CD4-positive, alpha-beta T cell treated with Interleukin-4 for 4 hours (primary cell): ENCODE measurements at places on chromosomes 16 and 17.

GRCh38 chr16:29862383-29862883, 593 bp downstream of the CDIPT start:
- no peak for DNase-seq

DNA sequence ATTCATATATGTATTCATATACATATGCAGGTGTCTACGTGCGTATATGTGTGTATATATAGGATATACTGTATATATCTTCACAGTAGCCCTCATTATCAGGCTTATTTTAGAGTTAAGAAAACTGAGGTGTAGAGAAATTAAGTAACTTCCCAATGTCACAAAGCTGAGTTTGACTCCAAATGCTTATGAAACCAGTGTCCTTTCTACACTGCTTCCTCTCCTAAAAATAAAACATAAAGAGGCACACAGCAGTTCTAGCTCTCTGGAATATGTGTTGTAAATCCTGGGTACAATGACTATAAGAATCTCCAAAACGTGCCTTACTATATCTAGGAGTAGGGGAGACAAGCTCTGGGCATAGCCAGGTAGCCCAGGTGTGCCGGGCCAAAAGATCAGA, 40.0 kb upstream of the CCL1 start:
- no peak for DNase-seq

GRCh38 chr17:78375401-78376151, 2.9 kb upstream of the PGS1 start:
- DNase-seq, result no peak

- no peak for DNase-seq
Measured at GRCh38 chr16:75012380-75013081, 13.7 kb downstream of the ZNRF1 start.

GRCh38 chr16:88357317-88358022, 25.3 kb upstream of the ZNF469 start:
- no peak for DNase-seq

DNA sequence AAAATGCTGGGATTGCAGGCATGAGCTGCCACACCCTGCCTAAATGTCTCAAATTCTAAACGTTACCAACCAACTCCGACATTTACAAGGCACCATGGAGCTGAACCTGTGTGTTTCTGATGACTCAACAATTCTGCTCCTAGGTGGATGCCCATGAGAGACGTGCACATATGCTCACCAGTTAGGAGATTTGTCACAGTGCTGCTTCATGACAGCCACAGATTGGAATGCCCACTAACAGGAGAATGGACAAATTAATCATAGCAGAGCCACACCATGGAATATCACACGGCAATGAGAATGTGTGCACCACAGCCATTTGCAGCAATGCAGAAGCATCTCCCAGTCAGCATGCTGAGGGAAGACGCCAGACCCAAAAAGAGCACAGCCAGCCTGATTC, 8.0 kb upstream of the KCNG4 start:
- DNase-seq, result no peak

GRCh38 chr17:57986841-57987580, 1.0 kb downstream of the VEZF1 start:
- DNase-seq, result peak; percentile 31

- no peak for DNase-seq
Measured at GRCh38 chr17:38864636-38865398, 5.0 kb upstream of the LASP1 start.

GRCh38 chr17:64296246-64296645, 33.2 kb upstream of the TEX2 start:
- no peak for DNase-seq

GRCh38 chr16:3625911-3626732, 14.7 kb upstream of the SLX4 start:
- peak; percentile 55 for DNase-seq

DNA sequence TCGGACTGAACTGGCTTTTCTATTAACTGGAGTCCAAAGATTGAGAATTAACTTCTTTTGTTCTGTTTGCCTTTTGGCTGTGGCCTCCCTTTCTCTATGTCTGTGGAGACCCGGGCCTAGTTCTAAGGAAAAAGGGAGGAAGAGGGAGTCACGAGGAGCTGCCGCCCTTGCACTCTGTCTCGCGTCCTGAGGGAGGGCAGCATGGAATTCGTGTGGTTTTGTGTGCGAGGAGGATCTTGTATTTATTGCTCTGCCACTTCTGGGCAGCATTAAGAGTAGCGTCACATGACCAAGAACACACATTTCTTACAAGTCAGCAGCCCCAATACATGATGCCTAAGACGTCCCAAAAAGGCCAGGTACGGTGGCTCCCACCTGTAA, 23.6 kb downstream of the METTL22 start:
- no peak for DNase-seq

DNA sequence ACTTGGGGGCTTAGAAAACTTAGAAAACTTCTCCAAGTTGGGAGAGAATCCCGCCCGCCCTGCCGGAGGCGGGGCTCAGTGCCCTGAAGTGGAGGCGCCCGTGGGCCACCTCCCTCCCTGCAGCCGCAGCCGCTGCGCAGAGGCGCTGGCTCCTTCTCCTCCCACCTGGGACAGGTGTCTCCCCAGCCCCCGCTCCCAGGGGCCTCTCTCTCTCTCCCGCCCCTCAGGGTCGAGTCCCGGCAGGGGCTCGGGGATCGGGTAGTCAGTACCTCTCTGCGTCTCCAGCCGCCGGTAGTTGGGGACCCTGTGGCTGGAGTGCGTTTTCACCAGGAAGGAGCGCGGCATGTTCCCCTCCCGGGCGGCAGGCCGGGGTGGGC, 257 bp downstream of the SNAI3 start:
- DNase-seq, result peak; percentile 27

GRCh38 chr16:56989988-56990387, 631 bp downstream of the NLRC5 start:
- no peak for DNase-seq

DNA sequence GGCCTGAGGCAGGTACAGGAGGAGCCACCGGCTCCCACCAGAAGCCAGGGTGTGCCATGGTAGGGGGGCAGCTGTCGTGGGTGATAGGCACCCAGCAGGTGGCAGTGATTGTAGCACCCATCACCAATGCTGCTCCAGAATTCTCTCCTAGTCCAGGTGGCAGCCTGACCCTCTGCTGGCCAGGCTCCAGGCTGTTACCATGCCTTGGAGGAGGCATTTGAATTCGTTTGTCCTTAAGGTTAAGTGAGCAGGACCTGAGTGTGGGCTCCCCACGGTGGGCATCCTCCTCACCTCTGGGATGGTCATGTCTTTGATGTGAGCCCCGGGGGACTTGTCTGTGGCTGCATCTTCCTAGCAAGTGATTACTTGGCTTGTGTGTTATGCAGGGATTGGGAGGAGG, 59.4 kb downstream of the RGS9 start:
- DNase-seq, result no peak

- DNase-seq, result no peak
Measured at GRCh38 chr16:66510711-66511601, 39.0 kb downstream of the TK2 start.

GRCh38 chr17:34852614-34853013, 108.6 kb downstream of the CCT6B start:
- no peak for DNase-seq

DNA sequence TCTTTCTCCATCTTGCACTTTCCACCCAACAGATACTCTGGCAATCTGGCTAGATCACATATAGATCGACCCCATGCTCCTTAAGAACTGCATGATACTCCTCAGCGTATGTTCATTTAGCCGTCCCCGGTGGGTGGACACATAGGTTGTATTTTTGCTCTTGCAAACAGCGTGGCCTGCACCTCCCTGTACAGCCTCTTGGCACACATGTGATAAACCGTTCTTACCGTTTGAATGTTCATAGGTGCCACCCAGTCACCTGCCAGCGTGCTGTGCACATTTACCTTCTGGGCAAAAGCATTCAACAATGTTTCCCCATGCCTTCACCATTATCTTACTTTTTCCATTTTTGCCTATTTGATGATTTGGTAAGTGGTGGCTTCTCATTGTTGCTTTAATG, 6.2 kb downstream of the TNP2 start:
- no peak for DNase-seq

DNA sequence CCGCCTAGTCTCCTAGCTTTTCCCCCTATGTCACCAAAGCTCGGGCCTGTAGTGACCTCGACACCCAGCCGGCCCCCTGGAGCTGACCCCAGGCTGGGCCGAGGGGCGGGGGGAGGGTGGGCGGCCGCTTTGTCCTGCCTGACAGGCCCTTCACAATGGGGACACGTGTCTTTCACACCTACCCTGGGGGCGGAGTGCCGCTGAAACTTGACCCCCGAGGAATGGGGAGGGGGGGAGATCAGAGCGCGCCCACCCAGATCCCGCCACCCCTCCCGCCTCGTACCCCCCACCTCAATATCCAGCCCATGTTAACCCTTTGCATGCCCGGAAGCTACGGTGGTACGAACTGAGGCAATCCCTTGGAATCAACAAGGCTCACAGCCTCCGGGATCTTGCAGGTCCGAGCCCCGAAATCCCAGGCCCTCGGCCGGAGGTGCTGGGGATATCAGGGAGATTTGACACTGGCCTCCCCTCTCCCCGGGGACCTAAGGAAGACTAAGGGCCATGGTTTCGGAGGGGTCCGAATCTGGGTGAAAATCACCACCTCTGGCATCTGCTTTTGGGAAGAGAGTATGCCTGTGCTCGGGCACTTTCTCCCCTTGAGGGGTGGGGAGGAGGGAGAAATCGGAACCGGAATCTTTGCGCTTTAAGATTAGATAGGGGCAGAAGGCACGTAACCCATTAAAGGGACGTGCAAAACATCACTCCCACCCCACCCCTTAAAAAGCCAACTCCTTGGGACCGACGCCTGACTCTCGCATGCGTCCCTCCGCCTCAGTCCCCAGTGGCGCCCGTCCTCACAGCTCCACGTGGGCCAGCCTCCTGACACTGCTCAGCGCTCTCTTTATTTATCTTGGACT, 2.6 kb downstream of the NOG start:
- DNase-seq, result no peak

DNA sequence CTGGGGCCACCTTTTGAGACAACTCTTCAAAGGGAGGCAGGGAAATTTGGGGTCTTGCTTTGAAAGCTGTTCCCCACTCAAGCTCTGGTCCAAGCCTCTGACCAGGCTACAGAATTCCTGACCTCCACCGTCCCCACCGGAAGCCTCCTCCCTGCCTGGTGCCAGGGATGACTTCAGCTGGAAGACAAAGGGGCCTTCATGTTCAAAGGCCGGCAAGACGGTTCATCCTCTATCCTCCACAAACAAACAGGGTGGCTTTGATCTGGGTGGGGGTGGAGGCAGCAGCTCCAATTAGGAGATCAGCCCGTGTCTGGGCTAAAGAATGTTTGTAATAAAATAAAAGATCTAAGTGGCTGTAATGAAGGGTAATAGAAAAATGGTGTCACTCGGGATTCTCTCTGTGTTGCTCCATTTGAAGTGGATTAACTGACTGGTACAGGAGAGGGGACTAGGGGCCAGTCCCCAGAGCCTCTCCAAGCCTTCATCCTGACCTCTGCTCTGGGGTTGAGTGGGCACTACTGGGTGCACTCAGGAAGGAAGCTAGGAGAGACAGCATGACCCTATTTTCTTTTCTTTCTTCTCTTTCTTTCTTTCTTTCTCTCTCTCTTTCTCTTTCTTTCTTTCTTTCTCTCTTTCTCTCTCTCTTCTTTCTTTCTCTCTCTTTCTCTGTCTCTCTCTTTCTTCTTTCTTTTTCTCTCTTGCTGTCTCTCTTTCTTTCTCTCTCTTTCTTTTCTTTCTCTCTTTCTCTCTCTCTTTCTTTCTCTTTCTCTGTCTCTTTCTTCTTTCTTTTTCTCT, 27.5 kb upstream of the NKD1 start:
- no peak for DNase-seq

- peak; percentile 91 for DNase-seq
Measured at GRCh38 chr17:80544655-80545498, at the start of gene RPTOR. RPTOR (plus strand) TSS chr17:80544838; CDS start chr17:80545630, 792 bp downstream.

DNA sequence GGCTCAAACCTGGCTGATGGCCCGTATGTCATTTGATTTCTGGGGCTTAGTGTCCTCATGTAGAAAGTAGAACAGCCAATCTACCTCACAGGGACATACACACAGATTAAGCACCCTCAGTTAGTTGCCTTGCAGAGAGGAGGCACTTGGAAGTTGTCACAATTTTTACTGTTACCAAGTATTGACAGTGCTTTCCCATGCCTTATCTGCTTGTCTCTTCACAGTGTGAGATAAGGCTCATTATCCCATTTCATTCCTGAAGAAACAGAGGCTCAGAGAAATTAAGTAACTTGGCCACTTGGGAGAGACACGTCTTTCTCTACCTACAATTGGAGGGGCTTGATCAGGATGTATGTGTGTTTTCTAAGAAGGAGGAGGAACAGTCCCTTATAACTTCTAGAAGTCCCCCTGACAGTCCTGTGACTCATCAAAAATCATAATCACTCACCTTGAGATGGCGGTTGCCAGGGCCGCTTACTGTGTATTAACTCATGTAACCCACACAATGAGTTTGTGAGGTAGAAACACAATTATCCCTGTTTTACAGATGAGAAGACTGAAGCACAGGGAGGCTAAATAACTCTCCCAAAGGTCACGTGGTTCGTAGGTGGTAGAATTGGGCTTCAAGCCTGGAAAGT, 56.9 kb upstream of the LHX1 start:
- no peak for DNase-seq

- no peak for DNase-seq
Measured at GRCh38 chr17:73541561-73541981, 102.7 kb downstream of the SDK2 start.

- no peak for DNase-seq
Measured at GRCh38 chr16:86590501-86591144, 12.3 kb downstream of the FOXL1 start.

DNA sequence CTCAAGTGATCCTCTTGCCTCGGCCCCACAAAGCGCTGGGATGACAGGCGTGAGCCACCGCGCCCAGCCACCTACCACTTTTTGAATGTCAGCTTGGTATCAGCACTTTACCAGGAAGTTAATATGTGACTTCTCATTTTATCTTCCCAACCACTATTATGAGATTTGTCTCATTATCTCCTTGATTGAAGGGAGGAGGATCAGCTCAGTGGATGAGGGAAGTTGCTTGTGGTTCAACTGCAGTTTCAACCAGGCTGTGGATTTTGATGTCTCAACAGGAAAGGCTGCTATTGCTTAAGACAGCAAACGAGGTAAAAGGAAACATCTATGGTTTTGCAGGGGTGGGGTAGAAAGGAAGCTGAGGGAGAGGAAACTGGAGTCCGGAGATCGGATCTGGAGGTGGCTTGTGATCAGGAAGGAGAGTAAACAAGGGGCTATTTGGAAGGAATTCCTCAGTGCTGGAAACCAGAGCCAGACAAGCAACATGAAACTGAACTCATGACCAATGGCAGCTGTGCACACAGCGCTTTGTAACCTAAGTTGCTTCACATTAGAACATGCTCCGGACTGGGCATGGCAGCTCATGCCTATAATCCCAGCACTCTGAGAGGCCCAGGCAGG, 180.5 kb downstream of the VPS53 start:
- peak; percentile 1 for DNase-seq

- DNase-seq, result no peak
Measured at GRCh38 chr16:31529937-31530312, 2.2 kb downstream of the AHSP start.
